ENCODE measurements at places on chromosomes 7 and 10.

DNA sequence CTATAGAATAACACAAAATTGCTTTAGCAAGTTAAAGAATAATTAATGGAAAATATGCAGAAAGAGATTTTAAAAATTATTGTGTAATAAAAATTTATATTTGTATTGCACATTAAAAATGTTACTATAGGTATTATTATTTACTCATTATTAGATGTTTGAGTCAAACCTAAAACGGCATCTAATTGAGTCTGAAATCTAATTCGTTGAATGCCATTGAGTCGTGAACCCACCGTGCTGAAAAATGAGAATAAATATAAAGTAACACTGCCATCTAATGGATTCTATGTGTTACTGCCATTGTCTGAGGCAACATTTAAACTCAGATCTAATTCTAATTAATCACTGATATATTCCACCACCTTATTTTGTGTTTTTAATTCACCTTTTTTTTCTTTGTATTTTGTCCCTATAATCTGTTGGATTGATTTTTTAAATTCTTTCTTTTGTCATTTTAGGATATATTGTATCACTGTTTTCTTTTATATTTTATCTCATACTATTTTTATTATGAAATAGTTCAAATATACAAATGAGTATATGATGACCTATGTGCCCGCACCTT is 62.2 kb downstream of the SAMD9 start:
- DNase-seq, result no peak

DNA sequence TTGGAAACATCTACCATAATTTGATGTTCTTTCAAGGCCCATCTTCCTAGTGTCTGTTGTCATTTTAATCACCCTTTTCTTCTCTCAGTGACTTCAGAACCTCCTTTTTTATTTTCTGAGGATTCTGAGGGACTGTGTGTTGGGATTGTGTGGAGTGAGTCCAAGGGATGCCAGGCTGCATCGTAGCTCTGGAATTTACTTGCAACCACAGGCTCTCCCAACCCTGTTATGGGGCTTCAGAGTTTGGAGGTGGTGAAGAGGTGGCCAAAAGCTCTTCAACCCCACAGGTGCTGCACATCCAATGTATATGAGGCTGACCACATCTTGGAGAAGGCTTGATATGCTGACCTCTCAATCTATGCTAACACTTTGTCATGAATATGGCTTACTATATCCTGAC is 79.5 kb upstream of the GPR141 start:
- DNase-seq, result no peak

DNA sequence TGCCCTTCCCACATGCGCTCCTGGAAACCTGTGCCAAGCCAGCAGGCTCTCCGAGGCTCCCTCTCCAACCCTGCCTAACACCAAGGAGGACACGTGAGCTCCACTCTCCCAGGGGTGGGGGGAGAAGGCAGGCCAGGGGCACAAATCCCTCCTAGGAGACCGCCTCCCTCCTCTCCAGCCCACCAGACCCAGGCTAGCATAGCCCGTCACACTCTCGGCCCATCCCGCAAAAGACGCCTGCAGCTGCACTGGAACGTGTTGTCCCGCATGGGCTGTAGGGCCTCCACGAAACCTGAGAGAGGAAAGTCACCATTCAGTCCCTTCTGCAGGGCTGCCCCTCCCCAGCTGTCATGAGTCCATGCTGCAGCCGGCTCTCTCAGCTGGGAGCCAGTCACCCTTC is 126.3 kb downstream of the MAD1L1 start:
- DNase-seq, result no peak

- DNase-seq, result no peak
Measured at GRCh38 chr7:6651851-6652445, 14.8 kb downstream of the ZNF316 start.

DNA sequence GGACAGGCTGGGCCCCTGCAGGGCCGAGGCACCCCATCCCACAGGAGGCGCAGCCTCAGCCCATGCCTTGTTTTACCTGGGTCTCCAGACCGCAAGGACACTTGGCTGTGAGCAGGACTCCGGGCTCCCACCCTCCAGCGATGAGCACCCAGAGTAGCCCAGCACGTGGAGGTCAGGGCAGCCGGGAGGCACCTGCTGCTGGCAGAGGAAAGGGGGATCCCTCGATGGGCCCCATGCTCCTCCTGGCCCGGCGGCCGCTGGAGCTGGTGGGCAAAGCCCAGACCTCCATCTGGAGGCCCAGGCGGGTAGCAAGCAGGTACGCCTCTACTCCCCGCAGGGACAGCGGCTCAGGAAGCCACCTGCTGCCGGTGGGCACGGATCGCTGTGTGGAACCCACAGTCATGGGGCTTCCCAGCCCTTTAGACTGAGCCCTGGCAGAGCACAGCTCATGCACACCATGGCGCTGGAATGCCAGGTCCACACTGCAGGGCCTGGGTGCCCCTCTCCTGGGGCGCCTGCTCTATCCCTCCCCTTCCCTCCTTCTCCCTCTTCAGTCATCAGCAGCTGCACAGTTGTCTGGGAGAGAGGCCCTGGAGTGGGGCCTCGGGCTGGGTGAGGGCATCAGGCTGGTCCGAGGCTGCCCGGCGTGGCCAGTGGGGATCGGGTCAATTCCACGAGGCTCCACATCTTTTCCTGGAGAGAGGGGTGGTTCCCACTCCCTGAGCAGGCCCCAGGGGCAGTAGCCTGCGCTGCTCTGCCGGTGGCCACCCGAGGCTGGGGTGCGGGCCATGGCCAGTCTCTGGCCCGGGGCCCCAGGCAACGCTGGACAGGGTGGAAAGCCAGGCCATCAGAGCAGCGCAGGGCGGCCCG is 65.7 kb downstream of the PWWP2B start:
- DNase-seq, result no peak

GRCh38 chr7:155009570-155010157 is 6.7 kb upstream of the PAXIP1 start:
- no peak for DNase-seq

DNA sequence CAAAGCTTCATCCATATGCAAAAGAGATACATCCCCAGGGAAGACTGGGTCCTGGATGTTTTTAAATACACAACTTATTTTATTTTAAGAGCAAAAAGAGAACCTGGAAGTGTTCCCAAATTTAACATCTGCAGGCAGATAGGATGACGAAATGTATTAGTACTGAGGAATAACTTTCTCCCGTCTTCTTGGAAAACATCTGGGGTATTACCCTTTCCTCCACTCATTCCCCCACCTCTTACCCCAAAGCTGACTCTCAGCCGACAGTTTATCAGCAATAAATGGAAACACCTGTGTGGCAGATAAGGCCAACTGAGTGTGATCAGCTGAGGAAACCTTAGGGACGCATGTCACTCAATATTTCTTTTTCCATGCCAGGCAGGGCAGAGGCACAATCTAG is 435.6 kb upstream of the NPVF start:
- no peak for DNase-seq

DNA sequence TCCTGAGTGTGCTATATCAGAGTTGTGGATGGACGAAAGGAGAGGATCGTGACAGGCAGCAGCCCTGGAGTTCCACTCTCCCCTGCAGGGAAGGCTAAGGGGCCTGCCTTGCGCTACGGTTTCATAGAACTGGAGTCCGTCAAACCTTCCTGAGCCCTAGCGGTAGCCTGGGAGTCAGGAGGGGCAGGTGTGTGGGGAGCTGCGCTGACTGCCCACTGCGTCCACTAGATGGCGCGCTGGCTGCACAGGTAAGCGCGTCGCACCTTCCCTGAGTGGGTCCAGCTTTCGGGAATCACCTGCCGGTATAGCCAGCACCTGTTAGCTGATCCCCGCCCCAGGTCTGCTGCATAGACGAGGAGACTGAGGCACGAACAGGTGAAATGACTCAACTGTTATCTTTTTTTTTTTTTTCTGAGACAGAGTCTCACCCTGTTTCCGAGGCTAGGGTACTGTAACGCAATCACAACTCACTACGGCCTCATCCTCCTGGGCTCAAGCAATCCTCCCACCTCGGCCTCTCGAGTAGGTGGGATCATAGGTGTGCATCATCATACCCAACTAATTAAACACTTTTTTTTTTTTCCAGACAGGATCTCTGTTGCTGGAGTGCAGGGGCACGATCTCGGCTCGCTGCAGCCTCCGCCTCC is 20.2 kb upstream of the BAIAP2L1 start:
- DNase-seq, result peak; percentile 33

- no peak for DNase-seq
Measured at GRCh38 chr7:30240106-30240800, 44.1 kb upstream of the ZNRF2 start.

GRCh38 chr7:39921506-39922175 is 28.4 kb upstream of the CDK13 start:
- no peak for DNase-seq

- DNase-seq, result no peak
Measured at GRCh38 chr10:25280573-25280972, 105.8 kb downstream of the GPR158 start.

- DNase-seq, result no peak
Measured at GRCh38 chr10:5356302-5356763, 8.4 kb upstream of the UCN3 start.

DNA sequence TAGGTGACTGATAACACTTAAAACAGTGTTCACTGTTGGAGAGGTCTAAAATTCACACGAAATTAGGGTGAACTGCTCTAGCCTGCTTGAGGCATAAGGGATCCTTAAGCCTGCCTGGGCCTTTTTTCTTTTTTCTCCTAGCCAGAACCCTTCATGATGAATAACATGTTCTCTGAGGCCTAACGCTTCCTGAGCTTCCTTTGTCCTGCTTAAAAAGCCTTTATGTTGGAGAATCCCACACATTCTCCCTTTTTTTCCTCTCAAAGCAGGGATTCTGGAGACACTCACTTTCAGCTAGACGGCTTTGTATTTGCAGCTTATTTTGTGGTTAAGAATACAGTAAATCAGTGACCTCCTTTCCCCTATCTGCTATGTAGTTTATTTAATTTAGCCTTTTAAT is 354.7 kb upstream of the PHF14 start:
- no peak for DNase-seq

DNA sequence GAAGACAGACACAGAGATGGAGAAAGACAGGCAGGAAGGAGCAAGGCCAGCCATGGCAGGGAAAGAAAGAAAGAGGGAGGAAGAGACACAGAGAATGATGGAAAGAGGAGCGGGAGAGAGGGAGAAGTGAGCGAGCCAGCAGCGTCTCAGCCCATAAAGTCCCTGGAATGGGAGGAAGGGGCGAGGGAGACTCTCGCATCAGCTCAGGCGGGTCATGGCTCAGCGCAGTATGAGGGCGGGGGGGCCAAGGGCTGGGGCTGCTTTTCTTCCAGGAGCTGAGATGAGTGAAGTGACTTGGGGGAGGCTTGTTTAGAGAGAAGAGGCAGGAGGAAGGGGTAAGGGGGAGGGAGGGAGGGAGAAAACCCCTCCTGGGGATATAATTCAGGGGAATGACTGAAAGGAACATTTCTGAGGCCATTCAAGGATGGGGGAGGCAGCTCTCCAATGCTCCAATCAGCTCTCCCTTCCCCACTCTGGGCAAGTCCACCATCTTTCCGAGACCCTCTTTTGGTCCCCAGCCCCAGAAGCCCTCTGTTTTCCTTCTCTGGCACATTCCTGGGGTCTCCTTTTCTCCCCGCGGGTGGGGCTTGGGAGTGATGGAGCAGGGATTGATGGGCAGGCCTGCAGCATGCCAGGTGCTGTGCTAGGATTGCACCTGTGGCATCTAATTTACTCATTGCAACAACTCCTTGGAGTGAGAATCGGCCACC is 87.9 kb downstream of the HIF1AN start:
- DNase-seq, result no peak

- no peak for DNase-seq
Measured at GRCh38 chr7:132428247-132428919, 147.9 kb downstream of the PLXNA4 start.

DNA sequence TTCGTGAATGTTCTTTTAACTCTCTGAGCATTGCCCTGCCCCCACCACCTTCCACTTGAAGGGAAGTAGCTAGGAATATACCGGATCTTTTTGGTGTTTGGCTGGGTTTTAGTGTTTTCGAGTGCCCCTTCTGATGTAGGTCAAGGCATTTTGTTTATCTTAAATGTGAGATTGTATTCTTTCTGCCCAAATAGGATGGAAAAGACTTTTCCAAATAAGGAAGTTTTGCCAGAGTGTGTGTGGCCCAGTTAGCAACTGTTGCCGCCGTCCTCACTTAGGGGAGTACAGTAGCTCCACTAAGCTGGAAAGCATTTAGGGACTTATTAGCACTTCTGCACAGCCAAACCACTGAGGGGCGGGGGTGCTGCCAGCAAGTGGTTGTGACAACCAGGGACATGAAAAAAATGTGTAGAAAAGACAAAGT is 29.8 kb upstream of the VCL start:
- no peak for DNase-seq

- DNase-seq, result no peak
Measured at GRCh38 chr7:24879291-24879690, 100.7 kb downstream of the OSBPL3 start.

- no peak for DNase-seq
Measured at GRCh38 chr7:3033581-3033980, 10.1 kb downstream of the CARD11 start.

GRCh38 chr10:96333101-96333500 is 25.7 kb downstream of the OPALIN start:
- no peak for DNase-seq

DNA sequence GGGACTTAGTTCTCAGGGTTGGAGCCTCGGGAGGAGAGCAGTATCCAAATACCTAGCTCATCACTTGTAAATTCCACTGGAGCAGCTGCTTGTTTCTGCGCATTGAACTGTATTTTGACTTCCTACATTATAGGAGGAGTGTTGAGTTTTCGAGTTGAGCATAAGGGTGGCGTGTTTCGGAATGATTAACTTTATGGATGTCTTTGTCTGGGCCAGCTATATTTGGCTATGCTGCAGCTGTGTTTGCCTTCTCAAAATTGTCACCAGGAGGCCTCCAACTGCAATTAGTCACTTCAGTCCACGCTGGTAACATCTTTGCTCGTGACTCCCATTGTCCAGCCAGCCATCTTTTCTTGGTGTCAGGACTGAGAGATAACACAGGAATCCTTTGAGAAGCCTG is 9.1 kb downstream of the CELF2 start:
- no peak for DNase-seq

DNA sequence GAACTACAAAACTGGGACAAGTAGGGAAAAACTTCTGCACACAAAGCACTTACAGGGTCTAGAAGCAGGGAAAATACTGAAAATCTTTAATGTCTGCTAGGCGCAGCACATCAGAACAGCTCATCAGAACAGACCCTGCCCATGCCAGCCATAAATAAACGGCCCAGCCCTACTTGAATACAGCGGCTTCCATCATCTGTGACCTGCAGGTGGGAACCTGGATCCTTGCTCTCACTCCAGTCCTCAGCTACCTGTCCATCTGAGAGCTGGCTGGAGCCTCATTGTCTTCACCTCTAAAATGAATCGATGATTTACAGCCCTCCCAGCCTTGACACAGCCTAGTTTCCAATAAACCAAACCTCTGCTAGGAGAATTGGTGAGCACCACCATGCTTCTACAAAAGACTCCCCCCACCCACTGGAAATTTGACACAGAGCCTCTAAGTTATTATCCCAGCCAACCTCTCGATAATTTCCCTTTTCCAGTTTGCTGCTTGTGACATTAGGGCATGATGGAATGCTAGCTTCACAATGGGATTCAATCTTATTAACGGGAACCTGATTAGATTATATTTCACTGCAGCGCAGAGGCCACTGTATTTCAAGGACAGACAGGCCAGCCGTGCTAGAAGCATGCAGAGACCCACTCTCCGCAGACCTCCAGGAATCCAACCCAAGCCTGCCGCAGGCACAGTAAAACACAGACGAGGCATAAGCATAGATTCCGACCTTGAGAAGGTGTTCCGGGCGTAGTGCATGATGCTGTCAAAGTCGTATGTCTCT is 61.6 kb upstream of the OPALIN start:
- DNase-seq, result no peak

GRCh38 chr10:60023155-60023877 is 117.0 kb upstream of the CCDC6 start:
- DNase-seq, result no peak
